CD4-positive, alpha-beta T cell treated with Interleukin-15 for 4 hours (primary cell): ENCODE measurements at places on chromosomes 13 and 19.
A peak's percentile ranks its signal among the peaks of the same experiment; 100 is the strongest.

DNA sequence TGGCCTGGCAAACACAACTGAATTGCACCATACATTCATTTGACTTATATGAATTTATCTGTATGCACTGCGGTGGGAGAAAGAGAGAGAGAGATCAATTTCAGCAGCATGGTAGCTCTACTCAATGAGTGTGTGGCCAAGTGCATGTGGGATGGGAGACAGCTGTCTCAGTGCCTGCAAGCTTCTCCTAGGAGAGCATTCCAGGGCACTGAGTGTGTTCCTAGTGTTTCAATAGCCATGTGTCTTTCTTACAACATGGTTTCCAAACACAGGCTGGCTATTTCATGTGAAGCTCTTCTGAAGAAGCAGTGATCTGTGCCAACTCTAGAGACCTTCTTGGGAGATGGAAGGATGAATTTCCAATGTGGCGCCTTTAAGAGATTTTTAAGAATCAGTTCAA is 43.5 kb downstream of the NEK5 start:
- DNase-seq = no peak

- DNase-seq = peak; percentile 91
Observed at GRCh38 chr19:43562698-43563241, 12.6 kb downstream of the XRCC1 start.

DNA sequence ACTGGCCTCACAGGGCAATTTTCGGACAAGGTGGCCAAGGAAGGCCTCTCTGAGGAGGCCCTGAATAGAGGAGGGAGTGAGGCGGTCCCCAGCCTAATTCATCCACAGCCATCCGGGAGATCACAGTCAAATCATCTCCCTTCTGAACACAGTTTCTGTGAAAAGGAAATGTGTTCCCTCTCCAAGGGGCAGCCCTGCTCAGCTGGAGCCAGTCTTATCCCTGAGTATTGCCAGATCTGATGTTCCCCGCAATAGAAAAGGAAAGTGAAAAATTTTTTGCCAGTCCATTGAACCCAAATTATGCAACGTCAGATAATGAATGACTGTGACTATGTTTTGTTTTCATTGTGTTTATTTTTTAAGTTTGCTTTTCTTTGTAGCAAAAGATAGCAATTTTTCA is 125.9 kb downstream of the SIPA1L3 start:
- no peak for DNase-seq

- no peak for DNase-seq
Observed at GRCh38 chr19:55535173-55535964, 1.6 kb downstream of the SBK2 start.

DNA sequence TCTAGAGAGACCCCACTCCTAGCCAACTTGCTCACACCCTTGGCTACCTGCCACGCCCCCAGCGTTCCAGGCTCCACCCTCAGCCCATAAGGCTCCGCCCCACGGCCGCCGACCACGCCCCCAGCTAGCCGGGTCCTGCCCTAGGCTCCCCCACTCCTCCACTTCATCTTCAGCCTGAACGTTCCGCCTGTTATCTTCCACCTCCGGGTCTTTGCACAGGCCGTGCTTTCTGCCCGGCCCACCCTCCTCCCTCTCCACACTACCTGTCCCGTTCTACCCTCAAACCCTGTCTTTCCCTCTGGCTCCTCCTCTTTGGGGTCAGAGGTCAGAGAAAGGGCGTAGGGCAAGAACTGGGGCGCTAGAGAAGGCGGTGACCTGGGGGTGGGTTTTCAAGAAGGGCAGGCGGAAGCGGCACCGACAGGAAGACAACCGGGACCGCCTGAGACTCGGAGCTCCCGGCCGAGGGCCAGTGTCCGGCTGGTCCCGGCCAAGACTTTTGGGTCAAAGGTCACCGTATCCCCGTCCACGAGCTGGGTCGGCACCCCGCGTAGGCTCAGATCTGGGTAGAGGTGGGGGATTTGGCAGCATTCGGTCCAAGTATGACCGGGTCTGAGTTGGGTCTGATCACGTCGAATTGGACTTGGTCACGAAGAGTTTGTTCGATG is 2.2 kb downstream of the PDE4C start:
- DNase-seq = no peak

- peak; percentile 20 for DNase-seq
Observed at GRCh38 chr13:99527301-99527700, 26.0 kb downstream of the TM9SF2 start.

DNA sequence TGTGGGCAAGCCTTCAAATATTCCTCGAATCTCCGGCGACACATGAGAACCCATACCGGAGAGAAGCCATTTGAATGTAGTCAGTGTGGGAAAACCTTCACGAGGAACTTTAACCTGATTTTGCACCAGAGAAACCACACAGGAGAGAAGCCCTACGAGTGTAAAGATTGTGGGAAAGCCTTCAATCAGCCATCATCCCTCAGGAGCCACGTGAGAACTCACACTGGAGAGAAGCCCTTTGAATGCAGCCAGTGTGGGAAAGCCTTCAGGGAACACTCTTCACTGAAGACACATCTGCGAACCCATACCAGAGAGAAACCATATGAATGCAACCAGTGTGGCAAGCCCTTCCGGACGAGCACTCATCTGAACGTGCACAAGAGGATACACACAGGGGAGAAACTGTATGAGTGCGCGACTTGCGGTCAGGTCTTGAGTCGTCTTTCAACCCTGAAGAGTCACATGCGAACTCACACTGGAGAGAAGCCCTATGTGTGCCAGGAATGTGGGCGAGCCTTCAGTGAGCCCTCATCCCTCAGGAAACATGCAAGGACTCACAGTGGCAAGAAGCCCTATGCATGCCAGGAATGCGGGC is 28.8 kb downstream of the ZNF333 start:
- no peak for DNase-seq

DNA sequence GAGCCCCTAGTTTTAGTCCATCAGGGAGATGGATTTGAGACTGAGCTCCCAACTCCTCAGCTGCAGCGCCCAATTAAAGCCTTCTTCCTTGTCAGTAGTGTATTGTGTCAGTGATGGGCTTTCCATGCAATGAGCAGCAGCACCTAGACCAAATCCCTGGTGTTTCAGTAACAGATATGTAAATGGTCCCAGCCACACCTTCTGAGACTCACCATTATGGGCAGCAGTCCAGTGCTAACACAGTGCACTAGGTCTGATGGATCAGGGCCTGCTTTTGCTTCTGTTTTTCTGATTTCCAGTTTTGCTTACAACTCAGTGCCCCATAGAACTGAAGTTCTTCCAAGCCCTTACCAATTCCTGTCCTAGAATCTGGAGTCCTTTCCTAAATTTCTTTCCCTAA is 41.8 kb upstream of the MIR17HG start:
- no peak for DNase-seq

DNA sequence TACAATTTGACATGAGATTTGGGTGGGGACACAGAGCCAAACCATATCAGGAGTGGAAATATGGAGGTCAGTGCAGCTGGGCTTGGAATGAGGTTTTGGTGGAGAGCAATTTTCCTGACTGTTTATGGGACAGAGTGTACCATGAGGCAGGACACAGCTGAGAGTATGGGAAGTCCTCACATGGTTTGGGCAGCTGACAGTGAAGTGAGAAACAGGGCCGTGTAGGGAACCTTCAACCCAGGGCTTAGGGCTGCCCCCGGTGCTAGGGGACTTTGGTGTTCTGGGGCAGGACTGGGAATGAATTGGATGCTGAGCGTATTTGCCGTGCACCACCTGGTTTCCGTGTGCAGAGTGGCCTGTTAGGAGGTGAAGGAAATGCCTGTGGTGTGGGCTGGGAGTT is 6.1 kb downstream of the ZNF548 start:
- DNase-seq = no peak

DNA sequence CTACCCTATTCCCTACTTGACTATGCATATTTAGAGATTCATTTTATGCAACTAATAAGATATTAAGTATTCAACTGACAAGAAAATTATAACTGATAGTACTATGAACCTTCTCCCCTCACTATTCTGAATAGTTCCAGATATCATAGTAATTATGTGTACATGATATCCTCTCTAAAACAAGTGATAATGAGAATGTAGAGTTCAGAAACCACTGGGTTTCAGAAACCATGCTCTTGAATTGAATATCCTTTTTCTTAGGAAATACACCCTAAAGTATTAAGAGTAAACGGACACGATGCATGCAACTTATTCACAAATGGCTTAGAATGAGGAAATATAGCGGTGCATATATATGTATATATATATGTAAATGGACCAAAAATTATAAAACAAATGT is 160.9 kb downstream of the TBC1D4 start:
- DNase-seq = no peak

DNA sequence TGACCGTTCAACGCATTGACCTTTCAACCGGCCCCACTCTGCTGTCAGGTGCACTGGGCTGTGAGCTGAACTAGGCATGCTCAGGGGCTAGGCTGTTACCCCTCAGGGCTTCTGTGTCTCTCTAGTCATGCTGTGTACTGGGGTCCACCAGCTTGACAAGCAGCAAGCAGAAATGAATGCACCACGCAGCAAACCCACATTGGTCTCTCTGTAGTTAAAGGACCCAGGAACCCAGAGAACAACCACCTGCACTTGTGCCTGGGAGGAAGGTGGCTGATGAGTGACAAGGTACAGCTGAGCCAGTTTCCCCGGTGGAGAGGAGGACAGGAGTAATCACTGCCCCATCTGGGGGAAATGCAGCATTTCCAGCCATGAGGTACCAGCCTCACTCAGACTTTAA is 159.9 kb downstream of the USP12 start:
- no peak for DNase-seq

- DNase-seq = no peak
Observed at GRCh38 chr13:59176775-59177174, 987.0 kb downstream of the DIAPH3 start.

- peak; percentile 96 for DNase-seq
Observed at GRCh38 chr19:19900729-19901444, at the start of gene ZNF93. TSS of gene ZNF93 (plus strand) at chr19:19900946. CDS start at chr19:19901089, 143 bp downstream.
